ENCODE measurements at places on chromosomes 2 and 18.

DNA sequence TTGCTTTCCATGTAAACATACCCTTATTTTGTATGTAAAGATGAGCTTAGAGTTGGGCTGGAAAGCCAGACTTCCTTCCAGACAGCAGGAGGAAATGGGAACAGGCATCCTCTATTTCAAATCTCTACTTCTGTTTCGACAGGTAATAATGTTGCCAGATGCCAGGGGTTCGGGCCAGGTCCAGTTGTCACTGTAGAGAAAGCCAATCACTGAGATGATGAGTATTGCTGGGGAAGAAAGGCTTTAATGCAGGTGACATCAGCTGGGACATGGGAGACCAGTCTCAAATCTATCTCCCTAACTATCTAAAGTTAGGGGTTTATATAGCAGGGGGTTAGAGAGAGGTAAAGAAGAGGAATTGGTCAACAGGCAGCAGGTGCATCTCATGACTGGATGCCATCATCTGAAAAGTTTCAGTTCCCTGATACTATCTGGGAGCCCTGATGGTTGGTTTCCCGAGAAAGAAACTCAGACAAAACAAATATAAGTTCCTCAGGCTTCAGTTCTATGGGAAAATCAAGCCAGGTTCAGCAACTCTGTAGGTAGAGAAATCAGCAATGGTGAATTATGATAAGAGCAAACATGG lies 9.3 kb upstream of the MTCL1 start:
- DNase-seq: no peak

GRCh38 chr2:234478121-234478858 lies 18.6 kb downstream of the ARL4C start:
- DNase-seq: peak; percentile 75

- no peak for DNase-seq
Observed at GRCh38 chr2:69046221-69046662, 33.3 kb downstream of the ANTXR1 start.

DNA sequence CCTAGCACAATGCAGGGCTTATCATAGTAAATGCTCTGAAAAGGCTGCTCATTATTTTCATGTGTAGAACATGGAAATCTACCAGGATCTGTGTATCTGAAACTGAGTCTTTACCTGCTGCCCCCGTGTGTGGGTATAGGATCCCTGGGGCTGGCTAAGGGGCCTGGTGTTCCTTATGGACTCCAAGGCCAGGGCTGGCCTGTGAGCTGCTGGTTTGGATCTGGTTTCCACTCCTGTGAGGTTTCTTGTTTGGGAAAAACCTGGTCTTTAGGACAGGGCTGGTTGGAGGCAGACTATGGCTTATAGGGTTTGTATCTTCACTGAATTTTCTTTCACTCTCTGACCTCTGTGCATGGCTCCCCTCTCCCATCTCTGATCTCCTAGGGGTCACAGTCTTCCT lies 80.8 kb downstream of the DYSF start:
- no peak for DNase-seq

- no peak for DNase-seq
Observed at GRCh38 chr2:164595031-164595430, 26.3 kb downstream of the GRB14 start.

- DNase-seq: no peak
Observed at GRCh38 chr2:193240752-193241151, 1046.0 kb upstream of the TMEFF2 start.

GRCh38 chr2:12202313-12203075 lies 456.1 kb downstream of the LPIN1 start:
- DNase-seq: no peak

GRCh38 chr2:127681288-127681804 lies 6.0 kb upstream of the LIMS2 start:
- no peak for DNase-seq

- no peak for DNase-seq
Observed at GRCh38 chr2:100246163-100247145, 75.8 kb downstream of the LONRF2 start.

DNA sequence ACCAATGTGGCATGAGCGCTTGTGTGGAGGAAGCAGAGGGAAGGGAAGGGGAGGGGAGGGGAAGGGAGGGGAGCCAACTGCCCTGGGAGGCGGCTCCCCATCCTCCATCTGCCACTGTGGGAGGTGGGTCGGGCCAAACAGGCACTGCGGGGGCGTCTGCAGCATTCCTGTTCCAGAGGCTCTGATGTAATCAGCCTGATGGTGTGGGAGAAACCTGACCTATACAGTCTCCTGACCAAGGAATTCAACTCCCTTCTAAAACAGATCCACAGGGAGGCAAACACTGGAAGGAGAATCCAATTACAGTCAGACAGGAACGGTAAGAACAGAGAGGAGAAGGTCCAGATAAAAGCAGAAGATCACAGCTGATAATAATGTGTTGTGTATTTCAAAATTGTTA lies 88.8 kb downstream of the CD8B2 start:
- DNase-seq: no peak

GRCh38 chr2:197804758-197805714 lies 643 bp downstream of the PLCL1 start:
- peak; percentile 13 for DNase-seq

DNA sequence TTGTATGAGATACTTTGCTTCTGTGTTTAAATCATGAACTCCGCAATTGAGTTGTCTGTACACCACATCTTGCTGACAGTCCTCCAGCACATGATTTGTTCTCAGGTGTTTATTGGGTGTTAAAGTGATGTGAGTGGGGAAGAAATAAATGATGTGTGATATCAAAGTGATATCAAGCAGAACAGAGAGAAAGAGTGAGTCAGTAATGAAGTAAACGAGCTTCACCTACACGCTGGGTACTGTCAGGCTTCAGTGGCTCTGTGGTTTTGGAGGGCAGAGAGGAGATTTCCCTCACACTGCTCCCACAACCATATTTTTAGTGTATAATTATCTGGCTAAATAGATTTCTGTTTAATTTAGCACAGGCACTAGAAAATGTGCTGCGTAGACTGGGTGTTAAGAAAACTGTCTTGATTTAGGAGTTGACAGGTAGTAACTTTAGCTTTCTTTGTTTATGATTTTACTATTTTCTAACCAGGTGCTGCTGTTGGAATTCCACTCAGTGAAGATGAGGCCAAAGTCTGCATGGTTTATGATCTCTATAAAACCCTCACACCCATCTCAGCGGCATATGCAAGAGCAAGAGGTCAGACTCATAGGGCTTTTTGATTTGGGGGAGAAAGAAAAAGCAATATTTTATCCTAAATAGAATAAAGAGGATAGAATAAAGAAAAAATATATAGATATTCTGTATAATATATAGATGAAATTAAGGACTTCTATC lies 21.2 kb downstream of the ATIC start:
- no peak for DNase-seq

GRCh38 chr2:232955856-232956255 lies 57.2 kb downstream of the NGEF start:
- DNase-seq: no peak

- no peak for DNase-seq
Observed at GRCh38 chr18:60406721-60407120, 34.1 kb upstream of the MC4R start.

DNA sequence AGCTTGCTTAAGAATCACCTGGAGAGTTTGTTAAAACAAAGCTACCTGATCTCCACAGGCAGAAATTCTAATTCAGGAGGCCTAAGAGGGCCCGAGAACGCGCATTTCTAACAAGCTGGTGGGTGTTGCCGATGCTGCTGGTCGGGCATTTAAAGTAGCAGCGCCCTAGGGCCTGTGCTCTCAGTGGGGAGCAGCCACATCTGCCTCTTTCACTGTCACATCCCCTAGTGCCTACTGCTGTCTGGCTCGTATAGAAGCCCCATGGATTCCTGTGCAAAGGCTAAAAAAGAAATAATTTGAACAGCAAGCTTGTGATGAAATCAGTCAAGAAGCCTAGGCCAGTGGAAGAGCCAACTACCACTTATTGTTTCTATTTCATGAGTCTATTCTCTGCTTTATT lies 126.7 kb upstream of the SMIM21 start:
- DNase-seq: no peak

DNA sequence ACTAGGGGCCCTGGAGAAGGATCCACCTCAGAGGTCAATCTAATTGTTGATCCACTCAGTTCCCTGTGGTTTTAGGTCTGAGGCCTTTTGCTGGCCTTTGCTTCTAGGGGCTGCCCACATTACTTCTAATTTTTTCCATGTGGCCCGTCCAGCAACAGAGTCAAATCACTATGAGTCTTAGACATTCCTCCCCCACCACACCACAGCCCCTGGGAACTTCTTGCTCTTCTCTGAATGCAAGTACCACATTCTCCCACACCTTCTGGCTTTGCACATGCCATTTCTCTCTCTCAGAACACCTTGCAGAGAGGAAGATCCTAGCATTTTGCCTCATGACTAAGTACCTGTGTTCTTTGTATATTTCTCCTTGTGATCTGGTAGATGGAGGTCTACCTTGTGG lies 286.9 kb downstream of the SETBP1 start:
- DNase-seq: no peak

DNA sequence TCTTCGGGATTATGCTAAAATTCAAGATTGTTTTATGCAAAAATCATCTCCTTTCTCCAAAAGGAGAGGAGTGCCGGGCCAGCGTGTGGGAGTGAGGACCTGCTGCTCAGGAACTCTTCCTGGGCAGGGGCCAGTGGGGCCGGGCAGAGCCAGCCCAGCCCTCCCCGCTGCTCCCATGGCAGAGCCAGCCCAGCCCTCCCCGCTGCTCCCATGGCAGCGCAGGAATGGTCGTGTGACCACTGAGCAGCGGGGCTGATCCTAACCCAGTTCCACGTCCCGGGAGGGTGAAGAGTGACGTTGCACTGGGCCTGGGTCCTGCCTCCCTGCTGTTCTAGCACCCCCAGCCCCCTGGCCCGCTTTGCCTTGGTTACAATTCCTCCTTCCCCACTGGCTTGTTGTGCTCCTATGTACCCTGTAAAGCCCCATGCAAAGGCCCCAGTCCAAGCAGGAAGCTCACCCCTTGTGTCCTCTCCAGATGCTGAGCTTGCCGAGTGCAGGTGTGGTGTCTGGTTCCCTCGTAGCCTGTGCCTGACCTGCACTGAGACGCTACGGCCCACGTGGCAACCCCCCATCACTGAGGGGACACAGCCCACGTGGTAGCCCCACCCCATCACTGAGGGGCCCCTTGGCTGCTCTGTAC lies 11.4 kb upstream of the NEU4 start:
- no peak for DNase-seq

DNA sequence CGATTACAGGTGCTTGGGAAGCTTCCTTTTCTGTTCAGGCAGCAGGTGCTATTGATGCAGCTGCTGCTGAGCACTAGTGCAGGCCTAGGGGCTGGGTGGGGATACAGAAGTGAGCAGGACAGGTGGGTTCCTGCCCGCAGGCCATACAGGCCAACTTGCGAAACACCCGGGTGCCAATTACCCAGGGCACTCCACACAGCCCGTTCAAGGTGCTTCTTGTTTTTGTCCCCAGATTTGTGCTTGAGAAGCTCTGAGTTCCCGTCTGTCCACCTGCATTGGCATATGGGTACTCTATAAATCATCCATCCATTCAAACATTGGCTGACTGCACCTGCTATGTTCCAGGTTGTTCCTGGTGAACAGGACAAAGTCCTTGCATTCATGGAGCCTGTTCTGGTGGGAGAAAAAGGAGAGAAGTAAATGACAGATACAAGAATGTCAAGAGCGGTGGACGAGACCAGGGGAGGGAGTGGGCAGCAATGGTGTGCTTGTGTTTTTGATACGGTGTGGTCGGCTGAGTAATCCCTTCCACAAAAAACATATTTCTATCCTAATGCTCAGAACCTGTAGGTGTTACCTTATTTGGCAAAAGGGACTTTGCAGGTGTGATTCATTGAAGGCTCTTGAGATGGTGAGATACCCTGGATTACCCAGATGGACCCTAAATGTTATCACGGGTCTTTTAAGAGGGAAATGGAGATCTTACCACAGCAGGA lies 31.4 kb downstream of the SH3BP4 start:
- no peak for DNase-seq

- no peak for DNase-seq
Observed at GRCh38 chr2:119723186-119723585, 36.5 kb upstream of the PTPN4 start.

GRCh38 chr2:166234112-166234846 lies 106.5 kb upstream of the SCN1A start:
- DNase-seq: no peak

- DNase-seq: no peak
Observed at GRCh38 chr2:138490673-138491494, 10.7 kb upstream of the SPOPL start.

GRCh38 chr2:135607561-135607960 lies 76.3 kb downstream of the R3HDM1 start:
- DNase-seq: no peak

GRCh38 chr2:199738727-199739412 lies 112.1 kb downstream of the FTCDNL1 start:
- no peak for DNase-seq

GRCh38 chr2:142866426-142866825 lies 11.0 kb upstream of the KYNU start:
- DNase-seq: no peak

- DNase-seq: no peak
Observed at GRCh38 chr18:35389095-35389618, 12.0 kb upstream of the ZNF396 start.

- no peak for DNase-seq
Observed at GRCh38 chr2:33264766-33265165, 211.7 kb upstream of the RASGRP3 start.

- DNase-seq: no peak
Observed at GRCh38 chr18:46158499-46158898, 54.3 kb downstream of the HAUS1 start.

- no peak for DNase-seq
Observed at GRCh38 chr2:120831086-120831485, 95.4 kb downstream of the GLI2 start.

GRCh38 chr18:58257461-58257860 lies 213.4 kb downstream of the NEDD4L start:
- DNase-seq: no peak

- DNase-seq: no peak
Observed at GRCh38 chr2:55090702-55091101, 40.5 kb upstream of the RTN4 start.

- no peak for DNase-seq
Observed at GRCh38 chr2:124241-124880, 78.1 kb upstream of the FAM110C start.

GRCh38 chr18:75478996-75479880 lies 51.7 kb upstream of the SMIM21 start:
- DNase-seq: no peak

- no peak for DNase-seq
Observed at GRCh38 chr18:13272416-13272815, 53.9 kb downstream of the LDLRAD4 start.

GRCh38 chr2:198080879-198081765 lies 276.7 kb downstream of the PLCL1 start:
- no peak for DNase-seq

DNA sequence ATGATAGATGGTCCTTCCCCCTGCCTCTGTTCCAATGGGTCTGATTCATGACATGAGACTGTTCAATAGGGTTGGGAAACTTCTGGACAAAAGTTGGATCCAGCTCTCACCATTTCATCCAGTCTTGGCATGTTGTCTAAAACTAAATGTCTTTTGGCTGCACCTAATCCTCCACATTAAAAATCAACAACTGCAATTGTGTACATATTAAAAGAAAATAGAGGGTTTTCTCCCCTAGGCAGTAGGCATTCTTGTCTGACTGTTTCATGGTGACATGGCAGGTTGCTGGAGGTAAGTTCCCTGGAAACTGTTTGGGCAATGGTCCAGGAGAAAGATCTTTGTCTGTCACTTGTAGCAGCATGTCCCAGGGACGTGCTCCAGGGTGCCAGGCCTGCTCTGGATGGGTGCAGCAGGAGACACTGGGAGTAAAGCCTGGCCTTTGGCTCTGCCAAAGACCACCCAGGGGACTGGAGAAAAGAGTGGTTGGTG lies 135.8 kb downstream of the TCF4 start:
- no peak for DNase-seq

GRCh38 chr2:167406558-167406957 lies 518.3 kb downstream of the XIRP2 start:
- no peak for DNase-seq
